Stimulated activated CD4-positive, alpha-beta T cell treated with anti-CD3 and anti-CD28 coated beads, Interleukin-1b, Interleukin-23, amount 100 ng/mL, for 4 hours (primary cell): ENCODE measurements at places on chromosomes 6 and 20.

DNA sequence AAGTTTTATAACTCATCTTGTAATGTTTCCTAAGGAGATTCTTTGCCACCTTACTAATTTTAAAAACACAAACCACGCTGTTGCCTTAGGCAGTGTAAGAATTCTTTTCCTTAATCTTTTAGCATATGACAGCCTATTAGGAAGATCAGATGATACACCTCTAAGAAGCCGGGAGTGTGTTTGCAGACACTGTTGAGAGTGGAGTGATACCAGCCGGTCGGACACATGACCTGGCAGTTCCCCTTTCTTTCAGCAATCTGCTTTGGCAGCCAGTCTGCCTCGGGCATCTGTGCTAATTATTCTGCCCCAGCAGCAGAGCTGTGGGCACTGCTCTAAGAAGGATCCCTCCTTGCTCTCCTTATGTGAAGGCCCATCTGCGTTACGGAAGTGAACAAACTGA, 50.9 kb downstream of the PLCB4 start:
- no peak for DNase-seq

DNA sequence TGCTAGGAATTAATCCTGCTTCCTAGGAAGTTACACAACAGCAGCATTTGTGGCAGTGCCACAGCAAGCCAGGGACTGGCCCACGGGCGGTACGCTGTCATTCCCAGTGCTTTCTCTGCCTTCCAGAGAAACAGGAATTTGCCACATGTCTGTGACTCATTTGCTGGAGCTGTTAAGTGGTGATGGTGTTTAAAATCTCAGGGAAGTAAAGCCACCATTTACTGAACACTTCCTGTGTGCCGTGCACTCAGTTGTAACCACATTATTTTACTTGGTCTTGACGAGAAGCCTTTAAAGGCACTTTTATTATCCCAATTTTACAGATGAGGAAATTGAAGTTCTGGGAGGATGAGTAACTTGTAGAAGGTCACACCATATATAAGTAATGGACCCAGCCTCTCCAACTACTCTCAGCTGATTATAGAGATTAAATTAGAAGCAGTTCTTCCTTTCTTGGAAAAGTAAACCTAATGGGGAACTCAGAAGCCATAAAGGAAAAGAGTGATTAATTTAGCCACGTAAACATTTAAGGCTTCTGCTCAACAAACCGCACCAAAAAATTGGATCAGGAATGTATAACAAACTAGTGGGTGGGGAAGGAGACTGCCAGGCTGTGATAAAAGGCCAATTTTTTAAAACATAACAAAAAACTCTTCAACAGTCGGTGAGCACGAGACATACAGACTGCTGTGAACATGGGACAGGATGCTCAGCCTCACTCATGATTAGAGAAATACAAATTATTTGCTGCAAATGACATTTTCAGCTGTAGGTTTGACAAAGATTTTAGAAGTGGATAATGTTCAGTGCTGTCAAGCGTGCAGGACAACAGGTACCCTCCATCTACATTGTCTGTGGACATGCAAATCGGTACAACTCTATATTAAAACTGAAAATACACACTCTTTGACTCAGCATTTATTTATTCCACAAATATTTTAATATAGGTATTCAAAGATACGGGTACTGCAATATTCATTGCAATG, 311.2 kb downstream of the NRN1 start:
- DNase-seq, result no peak

- DNase-seq, result no peak
Observed at GRCh38 chr6:75300531-75300855, 15.9 kb upstream of the TMEM30A start.

- no peak for DNase-seq
Observed at GRCh38 chr6:163207431-163208383, 206.8 kb upstream of the QKI start.

DNA sequence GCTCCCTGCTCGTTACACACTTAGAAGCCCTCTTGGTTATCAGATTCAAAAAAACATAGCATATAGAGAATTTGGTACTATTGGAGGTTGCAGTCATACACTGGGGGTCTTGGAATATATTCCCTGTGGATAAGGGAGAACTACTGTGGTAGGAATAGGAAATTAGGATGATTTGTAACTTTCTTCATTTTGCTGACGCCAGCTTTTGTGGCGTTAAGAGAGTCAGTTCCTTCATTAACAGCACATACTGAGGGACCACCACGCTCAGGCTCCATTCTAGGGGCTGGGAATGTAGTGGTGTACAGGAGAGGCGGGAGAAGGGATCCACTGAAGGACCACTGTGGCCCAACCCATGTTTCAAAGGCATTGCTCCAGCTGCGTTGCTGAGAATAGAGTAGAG, 140.3 kb downstream of the MBOAT1 start:
- no peak for DNase-seq

DNA sequence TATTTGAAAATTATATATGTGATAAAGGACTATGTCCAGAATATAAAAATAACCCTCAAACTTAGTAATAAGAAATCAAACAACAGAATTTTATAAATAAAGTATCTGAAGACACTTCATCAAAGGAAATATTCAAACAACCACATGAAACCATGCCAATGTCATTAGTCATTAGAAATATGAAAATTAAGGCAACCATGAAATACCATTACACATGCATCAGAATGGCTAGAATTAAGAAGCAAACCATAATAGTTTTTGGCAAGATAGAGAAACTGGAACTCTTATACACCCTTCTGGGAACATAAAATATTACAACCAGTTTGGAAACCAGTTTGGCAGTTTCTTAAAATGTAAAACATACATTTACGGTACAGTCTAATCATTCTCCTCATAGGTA, 137.2 kb upstream of the ADGRB3 start:
- no peak for DNase-seq

DNA sequence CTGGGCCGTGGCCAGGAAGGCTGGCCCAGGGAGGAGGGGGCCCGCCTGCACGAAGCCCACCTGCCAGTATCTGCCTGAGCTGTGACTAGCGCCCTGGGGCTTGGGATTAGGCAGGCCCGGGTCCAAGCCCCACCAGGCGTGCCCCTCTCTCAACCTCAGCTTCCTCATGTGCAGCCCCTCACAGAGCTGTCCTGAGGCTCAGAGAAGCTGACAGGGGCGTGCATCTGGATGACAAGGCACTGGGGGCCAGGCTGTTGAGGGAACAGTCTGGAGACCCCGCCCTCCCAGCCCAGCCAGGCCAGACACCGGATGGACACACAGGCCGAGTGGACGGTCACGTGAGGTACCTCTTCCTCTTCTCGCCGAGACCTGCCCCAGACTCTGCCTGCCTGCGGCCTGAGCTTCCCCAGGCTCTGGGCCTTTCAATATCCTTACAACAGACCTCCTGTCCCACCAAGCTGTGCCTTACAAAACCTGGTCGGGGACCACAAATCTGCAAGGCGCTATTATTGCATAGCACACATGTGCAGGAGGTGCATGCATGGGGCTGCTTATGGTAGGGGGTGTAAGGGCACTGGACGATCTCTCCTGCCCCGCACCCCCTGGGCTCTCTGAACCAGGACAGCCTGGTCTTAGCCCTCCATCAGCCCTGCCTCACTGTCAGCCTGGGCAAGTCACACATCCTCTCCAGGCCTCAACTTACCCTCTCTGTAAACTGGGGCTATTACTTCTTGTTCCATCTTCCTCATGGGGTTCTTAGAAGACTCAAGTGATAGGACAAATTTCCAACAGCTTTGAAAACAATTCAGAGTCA, 20.0 kb downstream of the NOL4L start:
- DNase-seq, result no peak

- DNase-seq, result no peak
Observed at GRCh38 chr6:71206089-71206488, 82.5 kb upstream of the OGFRL1 start.

DNA sequence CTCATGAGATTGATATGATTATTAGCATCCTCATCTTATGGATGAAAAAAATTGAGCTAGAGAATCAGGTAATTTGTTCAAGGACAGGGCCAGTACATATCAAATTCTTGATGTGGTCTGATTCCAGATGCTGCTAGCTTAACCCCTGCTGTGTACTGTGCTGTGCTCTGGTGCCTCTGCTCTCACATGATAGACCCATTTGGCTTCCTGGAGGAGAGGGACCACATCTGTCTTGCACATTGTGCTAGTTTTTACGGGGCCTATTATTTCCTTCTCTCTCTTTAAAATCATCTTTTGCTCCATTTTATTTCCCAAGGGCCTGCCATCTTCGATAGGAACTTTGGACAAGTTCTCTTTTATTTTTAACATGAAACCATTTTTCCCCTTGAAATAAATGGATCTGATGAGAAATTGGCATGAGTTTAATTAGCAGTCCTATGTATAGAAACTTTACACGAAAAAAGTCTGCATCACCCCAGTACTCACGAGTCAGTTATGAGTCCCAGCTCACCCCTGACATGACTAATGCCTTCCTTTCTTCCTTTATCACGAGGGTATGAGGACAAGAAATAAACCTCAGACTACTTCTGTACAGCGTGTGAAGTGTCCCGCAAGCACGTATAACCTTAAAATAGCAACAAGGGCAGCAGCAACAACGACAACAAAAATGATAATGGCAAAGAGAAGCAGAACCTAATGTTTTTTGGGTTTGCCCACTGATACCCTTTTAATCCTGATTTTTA, 26.5 kb downstream of the CD109 start:
- no peak for DNase-seq

GRCh38 chr6:135087403-135087802, 32.8 kb upstream of the HBS1L start:
- no peak for DNase-seq

- peak; percentile 27 for DNase-seq
Observed at GRCh38 chr20:43915211-43916072, 790 bp downstream of the TOX2 start.

GRCh38 chr6:148272597-148272996, 70.0 kb upstream of the SASH1 start:
- DNase-seq, result no peak

GRCh38 chr20:57948180-57948955, 238.6 kb upstream of the PMEPA1 start:
- DNase-seq, result no peak

GRCh38 chr20:25281541-25281991, 33.7 kb downstream of the PYGB start:
- no peak for DNase-seq

GRCh38 chr20:7924692-7925091, 15.6 kb downstream of the HAO1 start:
- DNase-seq, result no peak

DNA sequence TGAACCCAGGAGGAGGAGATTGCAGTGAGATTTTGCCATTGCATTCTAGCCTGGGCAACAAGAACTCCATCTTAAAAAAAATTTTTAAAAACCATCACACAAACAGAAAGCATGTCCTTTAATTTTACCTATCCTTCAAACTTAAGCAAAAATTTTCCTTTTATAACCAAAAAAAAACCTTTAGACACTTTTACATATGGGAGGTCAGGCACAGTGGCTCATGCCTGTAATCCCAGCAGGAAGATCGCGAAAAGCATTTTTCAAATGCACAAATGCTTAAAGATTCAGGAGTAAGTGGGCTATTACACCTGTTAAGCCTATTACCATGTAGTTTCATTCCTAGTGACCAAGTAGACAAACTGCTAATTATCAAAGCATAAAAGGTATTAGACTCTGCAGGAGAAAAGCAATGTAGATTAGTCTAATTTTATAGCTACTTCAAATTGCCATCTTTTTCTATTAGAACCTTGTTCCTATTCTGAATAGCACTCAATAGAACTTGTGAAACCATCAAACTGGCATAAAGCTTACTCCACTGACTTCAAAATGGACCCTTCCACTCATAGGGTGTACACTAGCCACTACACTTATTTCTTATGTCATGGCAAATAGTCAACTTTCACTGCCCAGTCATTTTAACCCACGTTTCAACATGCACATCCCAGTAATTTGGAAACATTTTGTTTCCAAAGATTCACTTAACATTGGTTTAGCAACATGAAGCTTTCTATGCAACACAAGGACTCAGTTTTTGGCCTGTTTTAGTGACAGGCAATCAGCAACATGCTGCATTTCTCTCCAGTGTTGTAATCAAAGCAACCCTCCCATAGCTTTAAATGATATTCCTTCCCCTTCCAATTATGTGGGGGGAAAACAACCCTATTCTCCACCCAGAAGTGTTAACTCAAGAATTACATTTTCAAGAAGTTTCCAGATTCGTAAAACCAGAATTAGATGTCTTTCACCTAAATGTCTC, 4.0 kb downstream of the EEF1A1 start:
- DNase-seq, result no peak

GRCh38 chr20:37919389-37920040, 16.6 kb downstream of the VSTM2L start:
- no peak for DNase-seq

DNA sequence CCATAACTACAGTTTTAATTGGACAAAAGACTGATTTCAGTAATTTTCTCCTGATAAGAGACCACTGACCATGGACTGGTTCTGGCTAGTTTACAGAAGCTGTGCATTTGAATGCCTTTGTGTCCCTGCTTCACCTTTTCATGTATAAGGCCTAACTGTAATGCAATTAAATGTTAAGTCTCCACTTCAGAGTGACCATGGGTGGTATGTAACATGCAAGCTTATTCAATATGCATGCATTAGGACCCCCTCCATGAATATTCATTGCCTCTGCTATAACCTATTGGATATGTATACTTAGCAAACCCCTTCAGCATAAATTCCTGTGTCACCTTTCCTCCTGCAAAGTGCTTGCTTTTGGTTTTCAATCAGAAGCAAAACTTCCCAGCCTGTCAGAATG, 2.2 kb downstream of the UBD start:
- DNase-seq, result no peak

DNA sequence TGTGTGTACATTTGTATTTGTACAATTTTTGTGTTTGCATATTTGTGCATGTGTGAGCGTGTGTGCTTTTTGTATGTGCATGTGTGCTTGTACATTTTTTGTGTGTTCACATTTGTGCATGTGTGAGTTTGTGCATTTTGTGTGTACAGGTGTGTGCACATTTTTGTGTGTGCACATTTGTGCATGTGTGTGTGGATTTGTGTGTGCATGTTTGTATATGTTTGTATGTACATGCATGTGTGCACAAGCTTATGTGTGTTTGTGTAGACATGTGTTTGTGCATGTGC, 28.9 kb downstream of the PRR18 start:
- no peak for DNase-seq

GRCh38 chr6:102474041-102474807, 1080.7 kb downstream of the GRIK2 start:
- no peak for DNase-seq
